Cerebellar nuclear complex (tissue), 1 donor: ENCODE measurements at places on chromosomes 13 and 19.

DNA sequence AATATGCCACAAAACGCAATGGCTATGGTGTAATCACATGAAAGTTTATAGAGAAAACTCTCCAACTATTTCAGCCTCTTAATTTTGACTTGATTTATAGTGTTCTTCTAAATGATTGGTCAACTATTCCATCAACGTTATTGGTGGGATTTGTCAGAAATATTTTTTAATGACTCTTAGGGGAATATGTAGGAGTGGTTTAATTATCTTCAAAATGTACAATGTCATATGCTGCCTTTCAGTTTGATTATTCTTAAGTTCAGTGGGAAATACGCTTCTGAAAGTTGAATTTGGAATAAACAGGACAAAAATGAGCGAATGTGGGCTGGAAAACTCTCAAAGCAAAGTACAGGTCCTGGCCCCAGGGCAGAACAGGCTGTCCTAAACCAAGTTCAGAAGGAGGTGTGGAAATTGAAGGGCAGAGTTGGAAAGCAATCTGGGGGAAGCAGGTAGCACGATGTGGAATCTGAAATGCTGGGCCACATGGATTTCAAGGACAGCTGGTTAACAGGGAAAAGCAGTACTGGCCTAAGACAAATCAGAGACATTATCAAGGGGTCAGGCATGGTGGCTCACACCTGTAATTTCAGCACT, 60.8 kb upstream of the MYCBP2 start:
- no peak for DNase-seq

DNA sequence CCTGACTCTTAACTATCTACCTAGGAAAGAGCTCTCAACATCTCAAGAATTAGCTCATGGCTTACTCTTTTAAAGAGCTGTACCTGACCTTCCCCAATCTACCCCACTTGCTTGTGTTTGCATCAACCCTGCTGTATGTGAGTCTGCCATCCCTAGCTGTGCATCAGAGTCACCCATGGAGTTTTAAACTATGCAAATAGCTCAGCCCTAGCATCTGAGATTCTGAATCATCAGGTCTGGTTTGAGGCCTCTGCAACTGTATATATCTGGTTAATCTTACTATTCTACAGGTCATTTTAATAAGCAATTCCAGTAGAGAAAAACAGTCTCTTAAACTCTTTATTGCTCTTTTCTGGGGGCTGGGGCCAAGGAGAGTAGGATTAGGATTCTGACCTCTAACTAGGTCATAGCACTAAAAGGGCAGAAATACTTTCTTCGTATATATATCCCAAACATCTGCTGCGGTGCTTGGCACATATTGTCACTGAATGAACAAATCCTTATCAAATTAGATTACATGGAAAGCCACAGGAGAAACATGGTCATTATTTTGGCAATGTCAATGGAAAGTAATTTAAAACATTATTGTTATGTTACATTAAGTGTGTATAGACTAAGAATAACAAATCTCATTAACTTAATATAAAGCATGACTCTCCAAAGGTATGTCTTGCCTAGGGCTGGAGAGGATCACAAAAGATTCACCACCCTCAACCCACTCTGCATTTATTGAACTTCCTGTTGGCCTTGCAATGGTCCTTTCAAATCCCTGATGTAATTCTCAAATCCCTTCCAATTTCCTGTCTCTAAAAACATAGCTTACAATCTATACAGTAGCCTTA, 232.2 kb downstream of the DACH1 start:
- no peak for DNase-seq

DNA sequence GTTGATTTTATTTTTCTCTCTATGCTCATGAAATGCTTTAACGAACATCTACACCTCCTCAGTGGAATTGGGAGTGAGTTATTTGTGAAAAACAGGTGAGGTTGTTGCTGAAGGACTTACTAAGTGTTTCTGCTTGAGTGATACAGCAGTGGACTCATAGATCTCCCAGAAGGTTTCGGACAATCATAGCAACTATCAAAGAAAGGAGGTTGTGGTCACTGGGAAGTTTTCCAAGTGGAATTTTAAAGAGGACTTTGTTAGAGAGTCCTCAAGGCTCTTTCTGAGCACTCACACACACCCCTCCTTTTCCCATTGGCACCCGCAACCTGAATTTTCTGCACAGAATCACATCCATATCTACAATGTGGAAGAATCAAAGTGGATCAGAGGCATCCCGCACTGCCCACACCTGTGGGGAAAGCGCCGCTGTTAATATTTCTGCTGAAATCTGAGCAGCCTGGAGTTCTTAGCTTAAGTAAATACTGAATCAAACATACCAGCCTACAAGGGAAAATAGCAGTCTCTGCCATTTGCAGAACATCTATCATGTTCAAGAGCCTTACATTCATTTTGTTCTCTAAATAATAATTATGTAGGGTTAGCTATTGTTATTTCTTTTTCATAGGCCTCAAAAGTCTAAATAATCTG, 719.4 kb downstream of the DIAPH3 start:
- no peak for DNase-seq

DNA sequence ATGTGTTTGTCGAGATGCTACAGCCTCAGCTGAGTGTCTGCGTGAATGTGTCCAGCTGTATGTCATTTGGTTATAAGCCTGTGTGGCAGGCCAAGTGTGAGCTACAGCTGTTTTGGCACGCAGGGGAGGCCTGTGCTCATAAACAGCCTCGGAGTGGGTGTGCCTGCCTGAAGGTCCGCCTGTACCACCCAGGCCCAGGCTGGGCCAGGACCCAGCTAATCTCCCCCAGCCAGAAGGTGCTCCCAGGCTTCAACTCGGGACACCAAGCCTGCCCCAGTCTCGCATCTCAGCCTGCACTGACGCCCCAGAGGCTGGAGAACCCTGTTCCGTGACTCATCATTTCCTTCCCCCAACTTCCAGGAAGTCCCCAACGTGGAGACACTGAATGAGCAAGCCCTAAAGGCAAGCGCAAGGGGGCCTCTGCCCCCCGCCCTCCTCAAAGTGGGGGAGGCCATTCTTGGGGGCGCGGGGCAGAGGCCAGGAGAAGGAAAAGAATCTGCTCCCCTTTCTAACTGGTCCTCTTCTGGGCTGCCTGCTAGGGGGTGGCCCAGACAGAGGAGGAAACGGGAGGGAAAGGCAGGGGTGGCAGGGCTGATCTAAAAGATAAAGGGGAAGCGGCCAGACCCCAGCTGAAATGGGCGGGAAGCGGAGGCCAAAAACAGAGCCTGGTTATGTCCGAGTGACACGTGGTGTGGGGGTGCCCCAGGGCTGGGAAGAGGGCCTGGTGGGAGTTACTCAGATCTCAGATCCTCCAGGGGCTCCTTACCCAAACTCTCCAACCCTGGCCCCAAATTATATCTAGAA, 2.0 kb downstream of the SLC1A5 start:
- no peak for DNase-seq

- DNase-seq = no peak
Observed at GRCh38 chr13:91722267-91722884, 324.0 kb downstream of the GPC5 start.

DNA sequence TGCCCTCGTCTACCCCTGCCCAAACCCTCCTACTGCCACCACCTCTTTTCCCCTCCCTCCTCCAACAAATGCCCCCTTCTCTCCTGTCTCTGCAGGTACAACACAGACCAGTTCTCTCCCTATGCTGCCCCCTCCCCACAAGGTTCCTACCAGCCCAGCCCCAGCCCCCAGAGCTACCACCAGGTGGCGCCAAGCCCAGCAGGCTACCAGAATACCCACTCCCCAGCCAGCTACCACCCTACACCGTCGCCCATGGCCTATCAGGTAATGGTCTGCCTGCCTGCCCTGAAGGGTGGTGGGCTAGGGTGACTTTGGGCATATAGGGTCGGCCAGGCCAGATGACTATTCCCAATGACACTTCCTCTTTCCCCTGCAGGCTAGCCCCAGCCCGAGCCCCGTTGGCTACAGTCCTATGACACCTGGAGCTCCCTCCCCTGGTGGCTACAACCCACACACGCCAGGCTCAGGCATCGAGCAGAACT, 6.5 kb upstream of the TIMM50 start:
- DNase-seq = no peak

GRCh38 chr19:10219678-10220077, 11.5 kb downstream of the S1PR2 start:
- DNase-seq = no peak

- DNase-seq = no peak
Observed at GRCh38 chr13:26861941-26862340, 101.4 kb upstream of the GPR12 start.

- no peak for DNase-seq
Observed at GRCh38 chr19:28563964-28564921, 648.7 kb downstream of the UQCRFS1 start.

DNA sequence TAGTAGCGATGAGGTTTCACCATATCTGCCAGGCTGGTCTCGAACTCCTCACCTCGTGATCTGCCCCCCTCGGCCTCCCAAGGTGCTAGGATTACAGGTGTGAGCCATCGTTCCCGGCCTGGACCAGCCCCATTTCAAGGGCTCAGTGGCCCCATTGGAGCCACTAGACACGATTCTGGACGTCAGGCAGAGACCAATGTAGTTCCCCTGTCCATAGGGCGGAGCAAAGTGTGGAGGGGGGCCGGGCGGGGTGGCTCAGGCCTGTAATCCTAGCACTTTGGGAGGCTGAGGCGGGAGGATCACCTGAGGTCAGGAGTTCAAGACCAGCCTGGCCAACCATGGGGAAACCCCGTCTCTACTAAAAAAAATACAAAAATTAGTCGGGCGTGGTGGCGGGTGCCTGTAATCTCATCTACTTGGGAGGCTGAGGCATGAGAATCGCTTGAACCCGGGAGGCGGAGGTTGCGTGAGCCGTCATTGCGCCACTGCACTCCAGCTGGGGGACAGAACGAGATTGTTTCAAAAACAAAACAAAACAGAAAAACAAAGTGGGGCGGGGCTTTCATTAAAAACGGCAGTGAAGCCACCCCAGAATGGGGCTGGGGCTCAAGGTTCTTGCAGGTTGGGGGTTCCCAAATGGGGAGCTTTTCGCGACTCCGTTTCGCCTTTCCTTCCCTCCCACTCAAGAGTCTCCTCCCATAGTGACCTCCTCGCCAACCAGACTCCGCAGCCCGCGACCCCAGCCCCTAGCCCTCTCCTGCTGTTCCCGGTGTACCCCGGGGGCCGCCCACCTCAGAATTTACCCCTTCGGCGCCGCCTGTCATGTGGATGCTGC, 758 bp upstream of the TECR start:
- DNase-seq = no peak

DNA sequence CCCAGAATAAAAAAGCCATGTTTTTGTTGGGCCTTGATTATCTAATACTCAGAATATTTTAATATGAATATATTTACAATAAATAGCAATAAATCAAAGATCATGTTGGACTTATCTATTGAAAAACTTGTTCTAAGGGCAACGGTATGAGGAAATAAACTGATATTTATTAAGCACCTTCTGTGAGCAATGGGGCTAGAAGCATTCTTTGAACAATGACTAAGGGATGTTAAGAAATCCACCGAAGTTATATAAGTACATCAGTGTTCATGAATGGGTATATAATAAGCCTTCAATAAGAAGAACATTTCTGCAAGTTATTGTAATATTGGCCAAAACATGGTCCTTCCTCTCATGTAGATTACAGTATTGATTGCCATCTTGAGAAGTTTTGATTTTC, 221.8 kb downstream of the OXGR1 start:
- no peak for DNase-seq

GRCh38 chr13:33362986-33363727, 77.6 kb upstream of the STARD13 start:
- no peak for DNase-seq

- DNase-seq = no peak
Observed at GRCh38 chr13:77528834-77529500, 6.5 kb upstream of the SCEL start.
